ENCODE measurements at places on chromosomes 4 and X. TPM values are rescaled to one million over a fixed set of nuclear protein-coding genes. Genes with fewer than 3 reads are reported as not detected.

GRCh38 chr4:80492761-80493160 is 157.2 kb downstream of the CFAP299 start:
- peak; percentile 31 for DNase-seq

DNA sequence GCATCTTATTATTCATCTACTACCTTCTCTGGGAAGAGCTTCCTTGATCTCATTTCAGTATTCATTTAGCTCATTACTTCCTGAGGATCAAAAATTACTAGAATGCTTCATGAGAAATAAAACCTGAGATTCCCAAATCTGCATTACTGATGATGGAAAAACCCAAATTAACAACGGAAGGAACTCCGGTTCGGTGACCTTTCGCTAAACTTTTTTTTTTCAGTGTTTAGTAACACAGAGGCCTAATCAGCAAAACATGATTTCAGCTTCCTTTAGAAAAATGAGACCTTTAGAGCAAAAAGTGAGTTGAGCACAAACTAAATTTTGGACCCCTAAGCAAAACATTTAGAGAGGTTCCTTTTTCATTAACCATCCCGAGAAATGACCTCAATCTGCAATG is 229.2 kb downstream of the MAML3 start:
- DNase-seq = no peak

DNA sequence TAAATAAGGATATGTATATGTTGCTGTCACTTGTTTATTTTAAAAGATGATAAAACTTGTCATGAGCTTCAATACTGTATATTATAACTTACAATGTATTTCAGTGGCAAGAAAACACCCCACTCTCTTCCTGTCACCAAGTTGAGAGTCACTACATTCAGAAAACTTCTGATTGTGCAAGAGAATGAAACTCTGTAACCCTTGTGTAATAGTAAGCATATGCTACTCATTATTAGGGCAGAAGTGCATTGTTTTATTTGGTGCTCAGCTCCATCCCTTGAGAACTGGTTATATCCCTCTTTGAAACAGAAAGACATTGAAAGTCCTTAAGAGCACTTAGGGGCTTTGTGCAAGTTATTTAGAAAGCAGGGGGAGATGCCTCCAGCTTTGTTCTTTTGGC is 594.5 kb downstream of the ARAP2 start:
- DNase-seq = no peak

- no peak for DNase-seq
Measured at GRCh38 chrX:135536877-135537276, 16.4 kb downstream of the INTS6L start.

GRCh38 chrX:123468481-123468880 is 264.4 kb downstream of the THOC2 start:
- DNase-seq = no peak

- DNase-seq = no peak
Measured at GRCh38 chr4:112889619-112890527, 159.6 kb upstream of the ANK2 start.

DNA sequence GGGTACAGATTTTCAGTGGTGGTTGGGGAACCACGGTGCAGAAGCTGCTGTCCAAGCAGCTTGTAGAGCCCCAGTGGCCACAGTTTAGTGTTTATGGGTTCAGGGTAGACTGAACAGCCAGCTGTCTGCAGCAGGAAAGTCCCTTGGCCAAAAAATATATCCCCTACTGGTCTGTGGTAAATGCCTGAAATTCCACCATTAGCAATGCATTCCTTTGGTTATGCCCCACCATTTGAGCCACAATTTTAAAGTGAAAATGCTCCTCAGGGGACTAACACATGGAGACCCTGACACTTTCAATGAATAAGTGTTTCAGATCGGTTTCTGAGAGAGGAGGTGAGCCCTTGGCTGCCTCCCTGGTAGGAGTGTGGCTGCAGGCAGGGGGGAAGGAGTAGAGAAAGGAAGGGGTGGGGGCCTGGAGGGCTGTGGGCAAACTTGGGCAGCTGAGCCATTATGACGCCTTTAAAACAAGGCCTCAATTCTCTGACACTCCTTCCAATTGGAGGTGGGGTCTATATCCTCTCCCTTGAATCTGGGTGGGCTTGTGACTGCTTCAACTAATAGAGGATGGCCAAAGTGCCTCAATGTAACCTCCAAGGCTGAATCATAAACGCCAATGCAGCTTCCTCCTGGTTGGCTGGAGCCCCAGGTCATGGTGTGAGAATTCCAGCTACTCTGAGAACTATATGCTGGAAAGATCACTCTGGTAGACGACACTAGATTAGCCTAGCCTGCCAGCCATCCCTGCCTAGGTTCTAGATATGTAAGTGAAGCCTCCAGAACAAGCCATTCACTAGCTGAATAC is 75.8 kb upstream of the ATP6AP2 start:
- no peak for DNase-seq

- no peak for DNase-seq
Measured at GRCh38 chr4:14445882-14446281, 556.4 kb upstream of the CPEB2 start.

DNA sequence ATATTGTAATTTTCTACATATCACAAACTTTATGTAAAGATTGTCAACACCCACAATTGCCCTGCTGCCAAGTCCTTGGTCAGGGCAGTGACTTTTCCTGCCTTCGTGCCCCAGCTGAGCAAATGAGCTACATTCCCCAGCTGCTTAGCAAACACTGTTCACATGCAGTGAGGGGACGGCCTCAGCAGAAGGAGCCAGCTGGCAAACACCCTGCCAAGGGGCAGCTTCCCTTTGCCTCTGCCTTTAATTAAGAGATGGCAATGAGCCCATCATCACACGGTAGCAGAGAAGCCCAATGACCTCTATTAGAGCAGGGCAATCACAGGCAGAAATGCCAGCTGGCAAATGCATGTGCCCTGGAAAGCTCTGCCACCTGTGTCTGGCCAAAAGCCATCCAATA is 253.4 kb downstream of the EPHA5 start:
- peak; percentile 17 for DNase-seq

GRCh38 chrX:118536687-118537461 is 41.3 kb downstream of the DOCK11 start:
- DNase-seq = no peak

DNA sequence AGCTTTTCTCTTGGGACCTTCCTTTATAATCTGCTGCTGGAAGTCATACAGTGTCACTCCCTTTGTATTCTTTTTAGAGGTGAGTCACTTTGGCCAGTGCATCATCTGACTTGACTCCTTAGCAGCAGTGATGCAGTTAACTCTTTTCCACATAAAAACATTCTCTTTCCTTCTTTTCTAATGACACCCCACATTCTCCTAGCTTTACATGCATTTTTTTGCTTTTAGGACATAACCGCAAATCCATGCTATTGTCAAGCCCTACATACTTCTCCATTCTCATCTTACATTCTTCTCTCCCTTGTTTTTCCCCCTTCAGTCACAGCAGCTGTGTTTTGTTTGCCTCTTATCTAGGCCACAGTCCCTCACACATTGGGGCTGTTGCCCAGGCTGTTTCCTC is 55.1 kb downstream of the ZNF330 start:
- no peak for DNase-seq

- no peak for DNase-seq
Measured at GRCh38 chrX:71099736-71100135, 4.1 kb downstream of the FOXO4 start.

DNA sequence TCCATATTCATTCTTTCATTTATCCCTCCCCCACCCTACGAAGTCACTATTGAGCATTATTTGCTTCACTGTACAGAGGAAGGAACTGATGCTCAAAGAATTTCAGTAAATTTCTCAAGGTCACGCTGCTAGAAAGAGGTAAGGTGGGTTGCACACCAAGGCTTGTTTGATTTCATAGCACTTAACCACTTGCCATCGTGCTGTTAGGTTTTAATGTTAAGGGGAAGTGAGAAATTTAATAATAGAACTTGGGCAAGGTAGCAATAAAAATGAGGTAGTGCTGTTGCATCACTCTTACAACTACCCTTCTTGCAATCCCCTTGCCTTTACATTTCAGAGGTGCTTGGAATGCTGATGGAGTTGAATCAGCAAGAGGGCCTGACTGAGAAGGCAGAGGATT is 343.1 kb downstream of the MID1IP1 start:
- no peak for DNase-seq

DNA sequence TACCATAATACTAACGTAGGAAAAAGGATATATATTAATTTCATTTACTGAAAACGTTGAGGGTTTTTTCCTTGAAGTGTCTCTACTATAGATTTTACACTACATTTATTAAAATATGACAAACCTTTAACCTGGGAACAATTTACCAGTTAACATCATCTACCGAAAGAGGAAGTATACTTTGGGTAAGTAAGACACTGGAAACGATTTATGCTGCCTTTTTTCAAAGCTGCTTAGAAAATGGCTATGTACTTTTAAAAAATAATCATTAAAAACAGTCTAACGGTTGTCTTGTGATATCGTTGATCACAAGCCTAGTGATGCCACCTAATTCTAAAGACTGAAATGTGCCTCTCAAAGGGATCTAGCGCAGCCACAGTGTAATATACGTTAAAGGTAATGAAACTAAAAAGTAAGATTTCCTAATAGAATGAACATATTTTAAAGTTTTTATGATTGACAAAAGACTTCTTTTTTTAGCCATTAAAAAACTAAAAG is 50.4 kb downstream of the STX18 start:
- DNase-seq = no peak

- no peak for DNase-seq
Measured at GRCh38 chrX:30067677-30068076, 147.7 kb upstream of the MAGEB2 start.

GRCh38 chrX:13647709-13648212 is 5.2 kb upstream of the TCEANC start:
- peak; percentile 60 for DNase-seq

DNA sequence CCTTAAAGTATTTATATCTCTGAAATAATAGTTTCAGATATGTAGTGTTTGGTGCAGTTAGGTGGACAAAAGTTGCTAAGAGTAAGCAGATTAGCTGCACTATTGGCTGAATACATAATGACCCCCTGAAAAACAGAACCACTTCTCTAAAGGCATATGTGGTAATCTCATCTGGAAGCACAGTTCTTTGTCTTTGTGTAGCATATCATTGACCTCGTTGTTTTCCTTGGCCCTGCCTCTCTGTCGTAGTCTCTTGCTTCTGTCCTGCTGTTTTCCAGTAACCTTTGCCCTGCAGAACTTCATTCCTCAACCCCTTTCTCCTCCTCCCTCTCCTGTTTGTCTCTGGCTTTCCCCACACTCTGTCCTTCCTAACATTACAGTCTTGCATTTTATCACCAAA is 41.4 kb downstream of the JADE3 start:
- no peak for DNase-seq

DNA sequence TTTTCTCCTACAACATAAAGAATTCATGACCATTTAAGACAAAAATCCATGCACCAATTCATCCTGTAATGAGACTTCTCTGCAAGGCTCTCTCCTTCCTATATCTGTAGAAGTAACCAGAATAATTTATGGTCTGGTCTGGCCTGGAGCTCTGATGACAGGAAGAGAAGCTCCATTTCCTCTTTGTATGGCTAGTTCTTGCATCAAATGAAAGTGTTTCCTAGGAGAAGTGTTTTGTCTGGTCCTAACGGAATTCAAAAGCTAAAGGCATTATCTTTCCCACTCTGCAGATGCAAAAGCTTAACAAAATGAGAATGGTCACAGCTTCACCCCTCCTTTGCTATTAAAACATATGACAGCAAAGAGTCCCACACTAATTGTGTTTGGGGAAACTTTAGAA is 55.1 kb downstream of the SPATA18 start:
- no peak for DNase-seq

GRCh38 chr4:20251796-20252655 is at the start of gene SLIT2:
Gene SLIT2, plus strand, starts transcription at chr4:20251905. Its CDS starts 1,911 bp downstream, at chr4:20253816.
- DNase-seq = peak; percentile 81

DNA sequence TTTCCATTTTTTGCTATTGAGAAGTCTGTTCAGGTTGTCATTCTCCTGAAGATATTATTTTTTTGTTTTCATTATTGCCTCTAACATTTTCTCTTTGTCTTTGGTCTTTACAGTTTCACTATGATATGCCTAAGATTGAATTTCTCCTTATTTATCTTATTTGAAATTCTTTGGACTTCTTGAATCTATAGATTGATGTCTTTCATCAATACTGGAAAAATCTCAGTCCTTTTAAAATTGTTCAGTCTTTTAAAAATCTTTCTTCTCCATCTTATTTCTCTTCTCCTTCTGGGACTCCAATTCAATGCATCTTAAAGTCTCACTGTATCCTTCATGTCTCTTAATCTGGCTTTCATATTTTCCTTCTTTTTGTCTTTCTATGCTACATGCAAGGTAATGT is 86.7 kb downstream of the KIT start:
- DNase-seq = no peak

GABRA4 gene
- total RNA-seq = not detected

POU4F2 gene
- not detected for total RNA-seq

UGT2B15 gene
- total RNA-seq = 93.0 TPM

FRMPD4 gene
- total RNA-seq = 1.5 TPM

PHOX2B gene
- total RNA-seq = 0.27 TPM

GPR173 gene
- total RNA-seq = 0.48 TPM

Measured in transverse colon (tissue), 4 donors.